ENCODE measurements at places on chromosomes 13 and 19. TPM values are rescaled to one million over a fixed set of nuclear protein-coding genes. Genes with fewer than 3 reads are reported as not detected.
A peak's percentile ranks its signal among the peaks of the same experiment; 100 is the strongest.

- DNase-seq, result no peak
Observed at GRCh38 chr19:36257520-36257876, 42.6 kb downstream of the ZNF146 start.

FOXO1 gene
- 14.6 TPM for total RNA-seq

- DNase-seq, result no peak
Observed at GRCh38 chr19:45348367-45349125, 8.0 kb downstream of the KLC3 start.

DNA sequence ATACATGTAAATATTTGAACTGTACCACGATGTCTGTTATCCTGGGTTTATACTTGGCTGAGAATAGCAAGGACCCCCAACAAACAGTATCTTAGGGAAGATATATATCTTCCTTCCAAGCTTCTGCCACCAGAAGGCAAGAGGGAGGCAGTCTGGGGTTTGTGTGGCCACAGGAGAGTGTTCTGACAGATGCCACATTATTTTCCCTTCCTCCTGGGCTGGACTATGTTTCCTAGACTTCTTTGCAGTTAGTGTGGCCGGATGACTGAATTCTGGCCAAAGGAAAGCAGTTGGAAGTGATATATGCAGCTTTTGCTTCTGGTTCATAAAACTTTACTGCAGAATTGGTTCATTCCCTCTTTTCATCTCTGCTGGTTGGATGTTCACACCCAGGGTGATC, 39.9 kb upstream of the TMTC4 start:
- no peak for DNase-seq

DNA sequence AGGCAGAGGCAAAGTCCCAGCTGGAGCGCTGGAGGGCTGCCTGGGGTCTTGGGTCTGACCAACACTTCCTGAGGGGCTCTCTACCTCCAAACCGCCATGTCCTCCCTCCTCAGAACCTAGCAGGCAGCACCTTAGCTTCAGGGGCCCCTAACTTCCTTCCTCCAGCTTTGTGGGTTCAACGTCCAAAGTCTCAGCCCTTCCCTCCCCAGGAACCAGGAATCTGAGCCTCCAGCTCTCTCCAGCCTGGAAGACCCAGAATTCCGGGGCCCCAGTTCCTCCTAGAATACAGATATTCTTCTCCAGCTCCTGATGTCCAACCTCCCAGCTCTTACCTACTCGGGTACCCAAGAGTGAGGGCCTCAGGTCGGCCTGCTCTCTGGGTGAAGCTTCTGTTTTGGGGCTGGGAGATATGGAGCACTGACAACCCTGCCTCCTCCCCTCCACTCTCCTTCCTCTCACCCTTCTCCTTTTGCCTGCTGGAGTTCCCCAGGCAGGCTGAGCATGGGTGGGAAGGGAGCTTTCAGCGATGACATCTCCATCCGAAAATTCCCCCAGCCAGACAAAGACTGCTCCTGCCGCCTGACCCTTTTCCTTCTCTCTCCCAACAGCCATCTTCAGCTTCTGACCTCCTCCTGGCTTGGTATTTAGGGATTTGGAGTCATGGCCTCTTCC, 3.5 kb downstream of the TMEM150B start:
- no peak for DNase-seq

DNA sequence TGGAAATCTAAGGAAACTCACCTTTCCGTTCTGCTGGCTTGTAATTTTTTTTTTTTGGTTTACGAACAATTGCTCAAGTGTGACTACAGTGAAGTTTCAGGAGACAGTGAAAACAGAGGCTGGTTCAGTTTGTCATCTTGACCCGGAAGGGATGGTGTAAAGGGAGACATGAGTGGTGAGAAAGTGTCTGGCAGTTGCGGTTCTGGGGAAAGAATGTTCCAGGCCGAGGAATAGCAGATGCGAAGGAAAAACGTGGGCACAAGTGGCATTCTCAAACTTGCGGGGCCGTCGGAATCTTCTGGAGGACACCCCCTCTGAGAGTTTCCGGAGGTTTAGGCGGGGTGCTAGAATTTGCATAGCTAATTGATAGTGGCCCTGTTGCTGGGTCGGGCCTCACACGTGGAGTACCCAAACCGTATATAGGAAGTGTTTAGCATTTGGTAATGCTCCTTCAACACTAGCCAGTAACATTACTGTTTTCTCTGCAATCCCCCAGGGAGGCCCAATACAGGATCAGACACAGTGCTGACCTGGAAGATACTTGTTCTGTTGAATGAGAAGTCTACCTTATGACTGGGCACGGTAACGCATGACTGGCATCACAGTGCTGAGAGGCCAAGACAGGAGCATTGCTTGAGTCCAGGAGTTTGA, 2.8 kb upstream of the TNFSF9 start:
- no peak for DNase-seq

DNA sequence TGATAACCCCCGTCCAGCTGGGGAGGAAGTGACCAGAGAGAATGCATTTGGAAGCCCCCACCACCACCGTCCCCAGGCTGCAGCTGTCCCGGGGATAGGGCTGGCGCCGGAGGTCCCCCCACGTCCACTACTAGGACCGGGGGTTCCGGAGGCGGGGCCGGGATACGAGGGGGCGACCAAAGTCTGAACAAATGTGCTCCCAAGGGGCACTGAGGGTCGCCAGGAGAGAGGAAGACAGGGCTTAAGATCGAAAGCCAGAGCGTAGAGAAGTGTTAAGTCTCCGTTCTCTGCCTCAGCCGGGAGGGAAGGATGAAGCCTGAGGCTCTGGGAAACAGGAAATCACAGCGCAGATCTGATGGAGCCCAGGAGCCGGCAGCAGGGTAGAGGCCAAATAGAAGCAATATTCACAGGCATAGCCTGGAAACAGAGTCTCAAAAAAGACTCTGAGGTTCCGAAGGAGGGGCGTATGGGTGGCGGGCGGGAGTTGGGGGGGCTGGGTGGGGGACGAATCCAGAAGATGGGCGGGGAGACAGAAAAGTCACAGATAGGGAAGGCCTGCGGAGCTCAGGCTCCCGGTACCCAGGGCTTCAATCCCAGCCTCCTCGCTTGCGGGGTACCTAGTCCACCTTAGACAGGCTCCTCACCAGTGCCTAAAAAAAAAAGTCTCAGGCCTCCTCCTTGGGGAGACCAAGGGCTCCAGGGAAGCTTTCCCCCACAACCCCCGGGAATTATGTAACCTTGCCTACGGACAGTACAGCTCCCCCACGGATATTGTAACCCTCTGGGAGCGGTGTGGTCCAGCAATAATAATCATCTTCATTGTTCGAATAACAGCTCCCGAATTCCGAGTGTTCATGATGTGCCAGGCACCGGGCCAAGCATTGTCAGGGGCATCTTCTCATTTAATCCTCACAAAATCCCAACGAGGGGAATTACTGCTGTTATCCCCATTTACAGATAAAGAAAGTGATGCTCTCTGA, 1.1 kb upstream of the ERF start:
- peak; percentile 78 for DNase-seq

TGFB1 gene
- total RNA-seq, result 26.4 TPM

DNA sequence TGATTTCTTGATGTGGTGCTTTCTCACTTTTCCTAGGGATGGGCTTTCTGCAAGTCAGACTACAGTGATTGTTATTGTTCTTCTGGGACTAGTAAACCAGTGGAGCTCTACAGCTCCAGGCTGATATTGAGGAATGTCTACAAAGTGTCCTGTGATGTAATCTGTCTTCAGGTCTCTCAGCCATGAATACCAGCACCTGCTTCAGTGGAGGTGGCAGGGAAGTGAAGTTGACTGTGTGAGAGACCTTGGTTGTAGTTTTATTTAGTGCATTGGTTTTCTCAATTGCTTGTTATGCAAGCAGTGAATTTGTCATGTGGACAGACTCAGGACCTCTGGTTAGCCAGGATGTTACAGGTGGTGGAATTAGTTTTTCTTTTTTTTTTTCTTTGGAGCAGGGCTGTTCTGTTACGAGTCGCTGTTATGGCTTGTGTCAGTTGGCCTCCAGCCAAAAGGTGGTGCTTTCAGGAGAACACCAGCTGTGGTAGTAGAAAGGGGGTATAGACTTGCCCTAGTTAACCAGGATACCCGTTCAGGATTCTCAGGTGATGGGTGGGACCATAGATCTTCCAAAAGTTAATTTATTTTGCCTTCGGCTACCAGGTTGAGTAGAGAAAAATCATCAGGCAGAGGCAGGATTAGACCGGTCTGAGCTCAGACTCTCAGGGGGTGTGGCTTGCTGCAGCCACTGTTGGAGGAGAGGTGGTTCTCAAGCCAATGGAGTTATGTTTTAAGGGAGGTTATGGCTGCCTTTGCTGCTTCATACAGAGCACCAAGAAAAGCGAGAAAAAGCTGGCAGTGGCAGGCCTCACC, 11.9 kb upstream of the ZNF675 start:
- DNase-seq, result no peak

- DNase-seq, result no peak
Observed at GRCh38 chr19:36046443-36047050, 7.5 kb downstream of the THAP8 start.

- no peak for DNase-seq
Observed at GRCh38 chr13:73481886-73482445, 423.2 kb downstream of the KLF5 start.

All from cardiac septum (tissue), 1 donor.